ENCODE measurements at places on chromosomes 3 and 15. TPM values are rescaled to one million over a fixed set of nuclear protein-coding genes. Genes with fewer than 3 reads are reported as not detected.

DNA sequence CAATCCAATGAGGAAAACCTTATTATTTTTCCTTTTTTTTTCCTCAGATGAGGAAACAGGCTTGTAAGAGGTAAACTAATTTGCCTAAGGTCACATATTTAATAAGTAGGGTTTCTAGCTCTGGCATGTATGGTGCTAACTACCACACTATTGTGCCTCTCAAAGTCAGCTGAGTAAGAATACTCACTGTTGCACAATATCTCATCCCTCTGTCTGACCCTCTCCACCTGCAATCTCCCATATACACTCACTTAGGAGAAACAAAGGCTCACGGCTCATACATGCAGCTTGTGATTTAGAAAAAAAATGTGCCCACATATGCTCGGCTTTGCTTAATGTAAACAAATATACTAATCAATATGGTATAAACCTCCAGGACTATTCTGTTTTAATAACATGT lies 10.4 kb upstream of the ARIH1 start:
- peaks cover 10% of the 10 kb centered on the region for H3K4me1 ChIP-seq
- no peak for DNase-seq
- no peaks in the 10 kb centered on the region for H3K36me3 ChIP-seq

- no peak overlapping the region for H3K27ac ChIP-seq
- H3K27me3 ChIP-seq: no peaks in the 10 kb centered on the region
- no peak overlapping the region for H3K4me3 ChIP-seq
- H3K4me1 ChIP-seq: peaks cover under 1% of the 10 kb centered on the region
- no peak for DNase-seq
These were observed 159.6 kb downstream of the XXYLT1 start for GRCh38 chr3:195111319-195111705.

FBXO40 gene
- not detected for total RNA-seq

SAMMSON gene
- not detected for total RNA-seq

DNA sequence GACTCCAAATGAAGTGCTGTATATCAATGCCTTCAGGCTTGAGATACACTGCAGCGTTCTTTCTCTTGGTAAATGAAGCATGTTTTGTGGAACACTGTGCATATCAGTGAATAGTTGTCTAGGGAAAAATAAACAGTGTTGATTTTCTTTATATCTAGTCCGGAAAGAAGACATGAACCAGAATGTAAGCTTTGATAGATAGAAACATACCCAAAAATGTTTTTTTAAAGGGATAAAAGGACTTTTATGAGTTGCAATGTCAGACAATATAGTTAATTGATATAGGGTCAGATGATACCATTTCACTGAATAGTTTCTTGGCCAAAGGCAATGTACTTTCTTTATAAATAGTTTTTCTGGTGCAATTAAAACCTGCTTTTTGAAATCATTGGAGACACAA lies 1037.8 kb downstream of the OTOL1 start:
- H3K4me3 ChIP-seq: no peak overlapping the region
- H3K27ac ChIP-seq: no peak overlapping the region
- H3K4me1 ChIP-seq: no peaks in the 10 kb centered on the region
- no peaks in the 10 kb centered on the region for H3K36me3 ChIP-seq
- no peak for DNase-seq

GRCh38 chr15:92643849-92644815 lies 11.4 kb downstream of the FAM174B start:
- H3K4me1 ChIP-seq: no peaks in the 10 kb centered on the region
- DNase-seq: no peak
- H3K27me3 ChIP-seq: peaks cover 3% of the 10 kb centered on the region
- H3K27ac ChIP-seq: no peak overlapping the region

- peaks cover 3% of the 10 kb centered on the region for H3K27me3 ChIP-seq
- no peaks in the 10 kb centered on the region for H3K4me1 ChIP-seq
- no peak overlapping the region for H3K27ac ChIP-seq
- no peak for DNase-seq
These were observed 101.0 kb upstream of the CPNE4 start for GRCh38 chr3:132135628-132136333.

GRCh38 chr3:166195808-166196207 lies 358.6 kb upstream of the BCHE start:
- DNase-seq: no peak
- H3K4me3 ChIP-seq: no peak overlapping the region
- H3K27ac ChIP-seq: no peak overlapping the region
- no peaks in the 10 kb centered on the region for H3K27me3 ChIP-seq
- H3K4me1 ChIP-seq: no peaks in the 10 kb centered on the region

DNA sequence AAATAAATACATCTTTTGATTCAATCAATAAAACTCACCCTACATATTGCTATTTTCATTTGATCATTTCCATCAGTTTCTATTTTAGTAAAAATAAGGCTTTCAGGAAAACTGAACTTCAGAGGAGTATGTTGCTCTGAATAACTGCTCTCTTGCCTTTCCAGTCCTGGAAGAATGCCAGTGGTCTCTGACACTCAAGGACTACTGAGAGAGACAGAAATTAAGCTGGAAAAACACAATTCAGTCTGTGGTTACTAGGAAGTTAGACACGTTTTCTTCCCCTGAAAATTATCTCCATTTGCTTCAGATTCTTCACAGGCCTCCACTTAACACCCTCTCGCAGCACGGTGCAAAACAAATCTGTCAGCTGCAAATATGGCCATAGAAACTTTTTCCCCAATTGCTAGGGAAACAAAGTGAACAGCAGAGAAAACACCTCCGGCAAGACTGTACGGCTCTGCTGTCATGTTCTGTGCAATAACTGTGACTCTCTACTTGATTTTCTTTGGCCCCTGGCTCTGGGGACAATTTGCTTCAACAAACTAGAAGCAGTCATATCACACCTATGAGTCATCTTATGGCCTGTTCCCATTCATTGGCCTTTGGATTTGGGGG lies 353.0 kb downstream of the MAGI1 start:
- no peaks in the 10 kb centered on the region for H3K27me3 ChIP-seq
- no peak overlapping the region for H3K4me3 ChIP-seq
- no peak overlapping the region for H3K27ac ChIP-seq
- no peaks in the 10 kb centered on the region for H3K36me3 ChIP-seq
- H3K4me1 ChIP-seq: no peaks in the 10 kb centered on the region
- no peak for DNase-seq

NUP210 gene
- 142 TPM for total RNA-seq

STRC gene
- 0.36 TPM for total RNA-seq

- H3K36me3 ChIP-seq: no peaks in the 10 kb centered on the region
- H3K27me3 ChIP-seq: peaks cover 2% of the 10 kb centered on the region
- H3K4me1 ChIP-seq: no peaks in the 10 kb centered on the region
- no peak overlapping the region for H3K4me3 ChIP-seq
These were observed 366.8 kb upstream of the UMPS start for GRCh38 chr3:124363476-124363875.

DNA sequence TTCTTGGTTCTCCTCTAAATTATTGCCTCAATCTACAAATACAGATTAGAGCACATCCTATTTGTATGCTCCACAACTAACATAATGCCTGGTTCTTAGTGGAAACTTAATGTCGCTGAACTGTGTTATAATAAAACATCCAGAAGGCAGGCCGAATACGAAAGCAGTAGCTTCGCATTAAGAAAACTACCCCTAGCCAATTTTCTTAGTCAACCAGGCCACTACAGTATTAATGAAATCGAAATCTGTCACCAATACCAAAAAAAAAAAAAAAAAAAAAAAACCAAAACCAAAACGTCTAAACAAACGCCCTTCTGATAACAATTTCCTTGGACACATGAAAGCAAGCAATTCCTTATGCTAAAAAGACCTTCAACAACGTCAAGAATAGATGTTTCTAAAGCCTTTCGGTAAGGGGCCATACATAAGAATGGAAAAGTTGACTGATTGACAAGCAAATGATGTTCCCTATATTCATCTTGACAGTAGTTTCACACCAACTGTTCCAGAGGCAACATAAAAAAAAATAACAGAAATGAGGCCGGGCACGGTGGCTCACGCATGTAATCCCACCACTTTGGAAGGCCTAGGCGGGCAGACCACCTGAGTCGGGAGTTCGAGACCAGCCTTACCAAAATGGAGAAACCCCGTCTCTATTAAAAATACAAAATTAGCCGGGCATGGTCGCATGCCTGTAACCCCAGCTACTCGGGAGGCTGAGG lies 1.3 kb downstream of the DENND6A start:
- peak overlapping the region; percentile 88 for H3K4me3 ChIP-seq
- H3K36me3 ChIP-seq: peaks cover 3% of the 10 kb centered on the region
- peak; percentile 26 for DNase-seq
- H3K4me1 ChIP-seq: peaks cover 42% of the 10 kb centered on the region
- H3K27me3 ChIP-seq: no peaks in the 10 kb centered on the region
- peak overlapping the region; percentile 90 for H3K27ac ChIP-seq

CPLX3 gene
- total RNA-seq: 0.11 TPM

DNA sequence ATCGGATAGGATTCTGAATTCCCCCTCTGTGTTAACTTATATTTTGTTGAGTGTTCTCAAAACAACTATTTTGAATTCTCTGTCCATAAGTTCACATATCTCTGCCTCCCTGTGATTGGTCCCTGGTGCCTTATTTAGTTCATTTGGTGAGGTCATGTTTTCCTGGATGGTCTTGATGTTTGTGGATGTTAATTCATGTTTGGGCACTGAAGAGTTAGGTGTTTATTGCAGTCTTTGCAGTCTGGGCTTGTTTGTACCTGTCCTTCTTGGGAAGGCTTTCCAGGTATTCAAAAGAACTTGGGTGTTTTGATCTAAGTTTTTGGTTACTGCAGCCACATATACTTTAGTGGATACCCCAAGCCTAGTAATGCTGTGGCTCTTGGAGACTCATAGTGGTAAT lies 23.3 kb downstream of the PLSCR2 start:
- no peak overlapping the region for H3K27ac ChIP-seq
- no peak for DNase-seq

TLR9 gene
- total RNA-seq: 2.0 TPM

GRCh38 chr15:46941241-46941640 lies 776.1 kb upstream of the SEMA6D start:
- no peaks in the 10 kb centered on the region for H3K36me3 ChIP-seq
- no peak overlapping the region for H3K4me3 ChIP-seq
- DNase-seq: no peak
- H3K27ac ChIP-seq: no peak overlapping the region
- H3K4me1 ChIP-seq: no peaks in the 10 kb centered on the region
- no peaks in the 10 kb centered on the region for H3K27me3 ChIP-seq

NR2E3 gene
- not detected for total RNA-seq

- H3K4me1 ChIP-seq: peaks cover 12% of the 10 kb centered on the region
- no peak for DNase-seq
- H3K4me3 ChIP-seq: no peak overlapping the region
These were observed 33.0 kb downstream of the FBXL22 start for GRCh38 chr15:63630036-63630751.
